ENCODE measurements at places on chromosomes 2 and 18.
A peak's percentile ranks its signal among the peaks of the same experiment; 100 is the strongest.

DNA sequence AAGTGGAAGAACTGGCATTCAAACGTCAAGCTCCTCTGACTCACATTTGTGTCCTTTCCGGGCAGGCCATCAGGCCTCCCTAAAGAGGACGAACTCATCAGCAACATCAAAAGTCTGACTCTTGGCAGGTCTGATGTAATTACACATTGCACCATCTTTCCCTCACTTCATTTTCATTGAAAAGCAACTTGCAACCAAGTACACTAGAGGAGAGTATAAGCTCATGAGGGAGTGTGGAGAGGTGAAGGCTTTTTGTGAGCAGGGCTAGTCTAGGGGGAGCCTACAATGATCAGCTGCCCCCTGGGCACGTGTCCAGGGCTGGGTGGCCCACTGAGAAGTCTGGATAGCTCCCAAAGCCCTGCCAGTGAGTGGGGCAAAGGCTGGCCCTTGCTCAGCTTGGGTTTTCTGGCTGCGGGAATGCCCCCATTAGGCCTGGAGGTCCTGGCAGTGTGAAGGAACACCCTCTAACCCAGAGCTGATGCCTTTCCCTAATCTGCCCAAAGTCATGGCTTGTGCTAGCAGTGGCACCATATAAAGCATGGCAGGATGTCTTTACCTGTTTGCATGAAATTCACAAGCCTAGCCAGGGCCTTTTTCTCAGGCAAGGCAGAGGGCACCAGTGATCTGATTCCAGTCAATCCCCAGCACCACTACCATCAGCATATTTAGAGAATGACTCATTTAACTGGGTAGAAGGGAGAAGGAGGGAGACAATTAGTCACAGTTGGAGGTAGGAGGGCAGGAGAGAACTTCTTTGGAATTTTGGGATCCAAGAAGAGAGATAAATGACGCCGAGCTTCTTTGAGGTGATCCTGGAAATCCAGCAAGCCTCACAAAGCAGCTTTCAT is 8.5 kb upstream of the DAW1 start:
- no peak for DNase-seq

GRCh38 chr18:78833833-78834232 is 145.8 kb upstream of the SALL3 start:
- no peak for DNase-seq

DNA sequence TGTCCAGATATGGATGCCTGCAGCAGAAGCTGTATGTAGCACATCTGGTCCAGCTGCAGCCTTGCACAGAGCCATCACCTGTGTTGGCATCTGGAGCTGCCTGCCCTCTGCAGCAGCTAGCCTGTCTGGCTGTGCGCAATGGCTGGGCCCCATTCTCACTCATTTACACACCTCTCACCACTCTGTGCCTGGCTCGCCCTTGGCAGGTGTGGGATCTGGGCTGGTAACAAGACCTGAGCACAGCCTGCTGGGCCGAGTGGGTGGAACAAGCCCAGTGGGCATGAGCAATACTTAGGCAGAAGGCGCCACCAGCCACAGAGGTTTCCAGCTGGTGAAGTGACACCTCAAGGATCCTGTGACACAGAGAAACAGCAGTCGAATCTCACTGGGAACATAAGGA is 714.1 kb downstream of the NUP35 start:
- no peak for DNase-seq

GRCh38 chr2:60839126-60839813 is 42.1 kb upstream of the REL start:
- DNase-seq, result no peak

DNA sequence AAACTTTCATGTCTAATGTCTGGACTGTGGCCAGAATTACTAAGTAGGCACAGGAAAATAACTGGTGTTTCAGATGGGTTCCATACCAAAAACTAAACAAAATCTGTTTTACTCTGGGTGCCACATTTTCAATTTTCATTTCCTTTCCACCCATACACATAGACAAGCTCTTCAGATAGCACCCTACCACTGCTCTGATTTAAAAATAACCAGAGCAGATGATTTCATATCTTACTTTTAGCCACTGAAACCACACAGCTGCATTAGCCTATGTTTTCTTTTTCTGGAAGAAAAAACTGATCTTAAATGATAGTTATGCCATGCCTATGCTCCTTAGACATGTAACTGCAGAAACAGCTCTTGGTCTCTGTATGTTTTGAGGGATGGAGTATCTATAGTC is 647.6 kb downstream of the CPS1 start:
- DNase-seq, result no peak

GRCh38 chr2:144501118-144501517 is 18.8 kb downstream of the ZEB2 start:
- DNase-seq, result no peak

DNA sequence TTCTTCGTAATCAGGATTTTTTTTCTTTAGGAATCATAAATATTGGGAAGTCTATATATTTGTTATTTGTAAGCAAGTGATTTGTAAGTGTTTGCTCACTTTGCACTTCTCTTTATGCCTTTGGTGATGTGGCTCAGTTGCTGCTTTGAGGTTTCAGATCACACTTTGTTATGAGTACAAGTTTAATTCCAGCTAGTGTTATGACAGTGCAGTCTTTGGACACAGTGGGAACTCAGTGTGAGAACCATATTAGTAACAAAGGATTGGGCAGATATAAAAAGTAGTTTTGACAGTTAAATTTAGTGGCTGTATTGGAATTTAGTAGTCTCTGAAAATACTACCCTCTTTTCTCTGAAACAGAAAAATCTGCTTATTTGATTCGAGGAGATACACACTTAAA is 67.7 kb downstream of the ABI2 start:
- no peak for DNase-seq

DNA sequence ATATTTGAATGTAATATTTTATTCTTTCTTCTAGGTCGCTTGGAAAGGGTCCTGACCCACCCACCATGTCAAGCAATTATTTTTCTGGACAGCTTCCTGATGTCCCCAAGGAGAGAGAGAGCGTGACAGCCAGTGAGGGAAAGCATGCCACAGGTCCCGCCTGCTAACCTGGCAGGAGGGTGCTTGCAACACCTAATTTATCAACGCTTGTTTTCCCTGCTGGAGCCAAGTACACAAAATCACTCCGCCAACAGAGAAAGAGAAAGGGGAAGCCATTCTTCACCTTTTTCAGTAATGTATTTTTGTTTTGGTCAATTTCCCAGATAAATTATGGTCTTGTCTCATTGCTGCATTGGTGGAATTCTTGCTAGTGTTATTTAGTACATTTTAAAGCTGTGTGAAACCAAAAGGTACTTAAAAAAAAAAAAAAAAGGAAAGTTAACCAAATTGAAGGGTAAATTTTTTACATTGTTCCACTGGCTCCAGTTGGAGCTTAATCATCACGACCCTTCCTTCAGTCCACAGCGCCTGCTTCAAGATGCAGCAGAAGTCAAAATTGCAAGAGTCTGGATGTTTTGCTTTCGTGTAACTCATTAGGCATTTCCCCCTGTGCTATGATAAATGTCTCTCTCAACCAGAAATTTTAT is 88.5 kb upstream of the COPS8 start:
- DNase-seq, result peak; percentile 75

DNA sequence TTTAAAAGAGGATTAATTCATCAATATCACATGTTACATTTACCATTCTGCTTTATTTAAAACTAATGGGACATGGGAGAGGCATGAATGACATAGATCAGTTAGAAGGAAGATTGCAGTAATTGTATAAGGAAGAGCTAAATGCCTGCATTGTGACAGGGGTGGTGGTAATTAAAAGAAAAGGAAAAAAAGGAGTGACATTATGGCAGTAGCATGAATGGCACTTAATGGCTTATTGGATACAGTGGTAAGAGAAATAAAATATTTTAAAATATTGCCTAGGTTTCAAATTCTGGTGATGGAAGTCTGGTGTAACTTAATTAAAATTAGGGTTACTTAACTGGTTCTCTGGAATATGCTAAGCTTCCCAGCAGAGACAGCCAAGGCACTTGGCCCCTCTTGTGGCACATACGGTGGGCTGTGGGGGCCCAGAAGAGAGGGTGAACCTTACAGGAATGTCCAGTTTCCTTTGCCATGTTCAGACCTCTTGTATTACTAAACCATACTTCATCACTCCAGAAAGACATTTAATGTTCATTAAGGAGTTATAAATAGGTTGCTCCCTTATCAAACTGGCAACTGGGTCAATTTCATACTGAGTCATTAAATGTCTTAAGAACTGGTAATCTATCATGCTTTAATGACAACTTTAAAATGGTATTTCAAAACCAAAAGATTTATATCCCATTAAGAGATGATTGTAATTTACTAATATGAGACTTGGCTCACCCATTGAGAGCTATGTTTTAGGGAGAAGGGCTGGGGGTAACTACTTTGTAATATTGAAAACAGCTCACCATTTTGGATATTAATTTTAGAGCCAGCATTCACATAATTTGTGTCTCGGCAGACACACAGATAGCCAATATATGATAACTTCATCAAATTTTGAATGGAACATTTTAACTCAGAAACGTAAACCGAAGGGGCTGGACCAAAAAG is 798.9 kb upstream of the PIK3C3 start:
- DNase-seq, result no peak

- DNase-seq, result no peak
Measured at GRCh38 chr2:173175222-173175621, 99.6 kb downstream of the MAP3K20 start.

GRCh38 chr2:168114619-168115018 is 132.8 kb downstream of the STK39 start:
- DNase-seq, result no peak

- DNase-seq, result no peak
Measured at GRCh38 chr2:215621381-215621780, 185.5 kb upstream of the FN1 start.

- no peak for DNase-seq
Measured at GRCh38 chr2:179642462-179642861, 218.9 kb downstream of the ZNF385B start.

GRCh38 chr2:135997380-135997779 is 12.0 kb upstream of the DARS1 start:
- DNase-seq, result no peak

DNA sequence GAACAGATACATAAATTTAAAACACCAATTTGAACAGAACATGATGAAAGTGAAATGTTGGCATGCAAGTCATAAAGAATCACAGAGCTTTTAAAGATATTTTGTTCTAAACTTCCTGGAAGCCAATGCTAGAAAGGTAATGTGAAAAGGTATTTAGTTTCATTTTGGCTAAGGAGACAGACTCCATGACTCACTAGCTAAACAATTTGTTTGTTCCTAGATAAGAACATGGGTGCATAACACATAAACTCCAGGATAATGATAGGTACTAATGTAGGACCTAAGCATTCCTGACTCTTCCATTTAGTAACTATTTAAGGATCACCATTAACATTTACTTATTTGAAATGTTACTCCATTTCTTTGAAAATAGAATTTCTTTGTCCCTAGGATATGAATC is 292.5 kb upstream of the CNTNAP5 start:
- no peak for DNase-seq

DNA sequence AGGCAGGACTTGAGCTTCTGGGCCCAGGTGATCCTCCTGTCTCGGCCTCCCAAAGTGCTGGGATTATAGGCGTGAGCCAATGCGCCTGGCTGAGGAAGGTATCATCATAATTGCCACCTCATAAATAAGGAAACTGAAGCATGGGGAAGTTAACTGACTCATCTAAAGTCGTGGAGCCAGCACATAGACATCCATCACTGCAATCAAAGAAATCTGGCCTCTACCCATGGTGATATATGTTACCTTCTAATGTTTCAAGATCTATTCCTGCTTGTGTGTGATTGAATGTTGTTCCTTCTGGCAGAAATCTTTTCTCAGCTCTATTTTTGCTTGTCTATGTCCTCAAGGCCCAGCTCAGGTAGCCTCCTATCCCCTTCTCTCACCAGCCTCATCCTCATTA is 105.1 kb upstream of the AQP4 start:
- DNase-seq, result no peak

GRCh38 chr18:28177828-28178635 is 1.1 kb upstream of the CDH2 start:
- peak; percentile 73 for DNase-seq

- DNase-seq, result peak; percentile 65
Measured at GRCh38 chr2:7899241-7899640, 782.6 kb upstream of the ID2 start.

DNA sequence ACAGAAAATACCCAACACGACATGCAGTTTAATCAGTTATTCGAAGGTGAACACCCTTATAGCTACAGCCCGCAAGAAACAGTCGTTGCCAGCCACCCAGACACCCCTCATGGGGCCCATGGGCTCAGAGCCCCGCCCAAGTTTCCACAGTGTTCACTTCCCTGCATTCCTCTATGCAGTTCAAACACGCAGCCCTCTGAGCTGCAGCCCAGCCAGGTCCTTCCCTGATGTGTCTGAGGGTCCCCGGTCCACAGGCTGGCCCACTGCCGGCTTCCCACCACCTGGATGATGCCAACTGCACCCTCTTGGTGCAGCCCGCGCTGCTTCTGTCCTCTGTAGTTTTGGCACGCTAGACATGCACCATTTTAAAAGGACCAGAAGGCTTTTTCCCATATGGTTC is 87.4 kb downstream of the ZNF516 start:
- no peak for DNase-seq

GRCh38 chr2:189208254-189208653 is 28.7 kb upstream of the COL5A2 start:
- DNase-seq, result no peak

- DNase-seq, result no peak
Measured at GRCh38 chr2:239073270-239073669, 225.4 kb downstream of the TWIST2 start.

- no peak for DNase-seq
Measured at GRCh38 chr2:118417406-118418120, 329.3 kb downstream of the INSIG2 start.

- no peak for DNase-seq
Measured at GRCh38 chr2:154724194-154724797, 25.8 kb downstream of the KCNJ3 start.

- no peak for DNase-seq
Measured at GRCh38 chr18:50092245-50092805, 102.6 kb downstream of the MYO5B start.

DNA sequence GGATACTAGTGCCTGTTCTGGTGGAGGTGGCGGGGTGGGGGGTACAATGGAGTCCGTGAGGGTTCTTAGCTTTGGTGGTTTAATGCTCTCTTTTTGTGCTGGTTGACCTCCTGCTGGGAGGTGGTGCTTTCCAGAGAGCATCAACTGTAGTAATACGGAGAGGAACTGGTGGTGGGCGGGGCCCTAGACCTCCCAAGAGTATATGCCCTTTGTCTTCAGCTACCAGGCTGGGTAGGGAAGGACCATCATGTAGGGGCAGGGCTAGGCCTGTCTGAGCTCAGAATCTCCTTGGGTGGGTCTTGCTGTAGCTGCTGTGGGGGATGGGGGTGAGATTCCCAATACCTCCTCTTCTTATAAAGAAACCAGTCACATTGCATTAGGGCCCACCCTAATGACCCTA is 27.1 kb downstream of the CAMKMT start:
- no peak for DNase-seq

GRCh38 chr2:1553671-1554295 is 140.5 kb downstream of the TPO start:
- no peak for DNase-seq

- no peak for DNase-seq
Measured at GRCh38 chr2:20454036-20454981, 7.4 kb downstream of the RHOB start.
